ENCODE measurements at places on chromosomes 1 and 21.

DNA sequence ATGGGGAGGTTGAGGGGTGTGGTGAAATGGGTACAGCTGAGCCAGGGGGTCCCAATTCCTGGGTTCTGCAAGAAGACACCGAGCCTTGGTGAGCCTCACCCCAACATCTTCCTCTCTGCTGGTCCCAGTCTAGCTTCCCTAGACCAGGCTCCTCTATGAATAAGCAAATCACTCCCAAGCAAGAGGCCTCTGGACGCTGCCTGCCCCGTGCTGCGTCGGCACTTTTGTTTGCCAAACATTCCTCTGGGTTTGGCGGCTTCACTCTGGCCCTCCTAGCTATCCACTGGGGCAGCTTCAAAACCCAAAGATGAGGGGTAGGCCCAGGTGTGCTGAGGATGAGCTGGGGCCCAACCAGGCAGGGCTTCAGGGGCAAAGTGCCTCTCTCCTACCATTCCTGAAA lies 137.1 kb upstream of the CD34 start:
- no peak for DNase-seq

GRCh38 chr1:91592716-91593477 lies 92.2 kb downstream of the CDC7 start:
- no peak for DNase-seq

DNA sequence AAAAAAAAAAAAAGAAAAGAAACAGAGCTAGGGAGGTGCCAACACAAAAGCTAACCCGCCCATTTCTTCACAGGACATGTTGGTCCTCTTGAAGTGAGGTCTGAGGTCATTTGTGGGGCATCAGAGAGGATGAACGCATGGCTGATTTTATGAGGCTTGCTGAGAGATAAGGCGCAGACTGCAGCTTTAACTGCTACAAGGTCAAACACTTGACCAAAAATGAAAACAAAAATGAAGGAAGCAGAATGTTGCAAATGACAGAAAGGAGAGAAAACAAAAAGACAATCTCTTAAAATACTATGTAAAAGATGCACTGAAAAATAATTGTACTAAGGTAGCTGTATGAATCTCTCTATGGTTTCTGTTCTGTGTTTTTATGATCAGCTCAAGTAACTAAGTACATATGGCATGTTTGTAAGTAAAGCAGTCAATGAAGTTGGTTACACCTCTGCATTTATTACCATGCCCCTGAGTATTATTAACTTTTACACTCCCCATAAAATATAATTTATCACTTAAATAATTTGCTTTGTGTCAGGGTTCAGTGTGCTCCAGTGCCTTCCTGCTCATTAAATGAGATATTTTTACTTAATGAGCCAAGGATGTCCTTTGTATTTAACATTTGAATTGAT lies 249.1 kb upstream of the NR5A2 start:
- DNase-seq = peak; percentile 74

DNA sequence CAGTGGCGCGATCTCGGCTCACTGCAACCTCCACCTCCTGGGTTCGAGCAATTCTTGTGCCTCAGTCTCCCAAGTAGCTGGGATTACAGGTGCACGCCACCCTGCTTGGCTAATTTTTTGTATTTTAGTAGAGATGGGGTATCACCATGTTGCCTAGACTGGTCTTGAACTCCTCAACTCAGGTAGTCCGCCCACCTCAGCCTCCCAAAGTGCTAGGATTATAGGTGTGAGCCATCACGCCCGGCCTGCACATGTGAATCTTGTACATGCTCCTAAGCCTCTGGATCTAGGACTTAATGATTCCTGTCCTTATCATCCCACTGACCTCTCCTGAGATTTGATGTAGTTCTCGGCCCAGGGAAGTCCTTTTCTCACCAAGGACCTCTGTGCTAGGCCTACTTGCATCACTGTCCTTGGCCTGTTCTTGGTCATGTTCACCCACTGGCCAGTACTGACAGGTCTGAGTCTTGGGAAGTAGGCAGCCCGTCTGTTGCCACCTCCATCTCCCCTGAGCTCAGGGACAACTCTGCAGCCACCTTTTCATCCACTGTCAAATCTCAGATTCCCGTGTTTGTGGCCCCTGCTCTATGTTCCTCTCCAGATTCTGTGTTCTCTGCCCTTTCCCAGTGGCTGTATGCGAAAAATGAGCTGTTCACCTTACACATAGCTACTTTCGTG lies 9.4 kb downstream of the HYI start:
- DNase-seq = no peak

GRCh38 chr1:66984491-66984890 lies 59.7 kb downstream of the MIER1 start:
- DNase-seq = no peak

DNA sequence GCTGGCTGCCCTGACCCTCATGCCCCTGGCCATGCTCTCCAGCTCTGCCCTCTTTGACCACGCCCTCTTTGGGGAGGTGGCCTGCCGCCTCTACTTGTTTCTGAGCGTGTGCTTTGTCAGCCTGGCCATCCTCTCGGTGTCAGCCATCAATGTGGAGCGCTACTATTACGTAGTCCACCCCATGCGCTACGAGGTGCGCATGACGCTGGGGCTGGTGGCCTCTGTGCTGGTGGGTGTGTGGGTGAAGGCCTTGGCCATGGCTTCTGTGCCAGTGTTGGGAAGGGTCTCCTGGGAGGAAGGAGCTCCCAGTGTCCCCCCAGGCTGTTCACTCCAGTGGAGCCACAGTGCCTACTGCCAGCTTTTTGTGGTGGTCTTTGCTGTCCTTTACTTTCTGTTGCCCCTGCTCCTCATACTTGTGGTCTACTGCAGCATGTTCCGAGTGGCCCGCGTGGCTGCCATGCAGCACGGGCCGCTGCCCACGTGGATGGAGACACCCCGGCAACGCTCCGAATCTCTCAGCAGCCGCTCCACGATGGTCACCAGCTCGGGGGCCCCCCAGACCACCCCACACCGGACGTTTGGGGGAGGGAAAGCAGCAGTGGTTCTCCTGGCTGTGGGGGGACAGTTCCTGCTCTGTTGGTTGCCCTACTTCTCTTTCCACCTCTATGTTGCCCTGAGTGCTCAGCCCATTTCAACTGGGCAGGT lies 3.8 kb downstream of the GPR61 start:
- DNase-seq = no peak

DNA sequence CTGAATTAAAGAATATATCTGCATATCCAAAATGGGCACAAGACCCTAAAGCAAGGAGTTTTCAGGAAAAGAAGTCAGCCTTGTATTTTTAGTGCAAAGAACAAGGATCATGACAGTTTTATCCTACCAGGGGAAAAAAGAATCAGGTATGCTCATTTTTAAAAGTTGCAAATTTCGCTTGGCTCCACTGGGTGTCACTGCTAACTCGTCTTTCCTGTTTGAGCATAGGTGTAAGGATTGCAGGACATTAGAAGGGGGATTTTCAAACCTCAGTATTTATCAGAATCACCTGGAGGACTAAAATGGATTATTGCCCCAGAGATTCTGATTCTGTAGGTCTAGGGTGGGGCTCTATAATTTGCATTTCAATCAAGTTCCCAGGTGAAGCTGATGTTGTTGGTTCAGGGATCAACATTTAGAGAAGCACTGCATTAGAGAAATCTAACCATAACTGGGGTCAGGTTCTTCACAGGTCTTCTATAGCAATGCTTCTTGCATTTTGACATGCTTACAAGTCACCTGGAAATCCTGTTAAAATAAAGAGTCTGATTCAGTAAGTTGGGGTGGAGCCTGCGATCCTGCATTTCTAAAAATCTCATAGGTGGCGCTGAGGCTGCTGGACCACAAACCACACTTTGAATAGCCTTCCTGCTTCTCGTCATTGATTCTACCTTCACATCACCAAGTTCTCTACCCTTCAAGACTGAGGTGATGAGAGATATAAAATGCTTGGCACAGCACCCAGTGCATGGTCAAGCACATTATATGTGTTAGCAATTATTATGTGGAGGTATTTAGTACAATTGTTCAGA lies 39.6 kb downstream of the NUF2 start:
- peak; percentile 61 for DNase-seq

DNA sequence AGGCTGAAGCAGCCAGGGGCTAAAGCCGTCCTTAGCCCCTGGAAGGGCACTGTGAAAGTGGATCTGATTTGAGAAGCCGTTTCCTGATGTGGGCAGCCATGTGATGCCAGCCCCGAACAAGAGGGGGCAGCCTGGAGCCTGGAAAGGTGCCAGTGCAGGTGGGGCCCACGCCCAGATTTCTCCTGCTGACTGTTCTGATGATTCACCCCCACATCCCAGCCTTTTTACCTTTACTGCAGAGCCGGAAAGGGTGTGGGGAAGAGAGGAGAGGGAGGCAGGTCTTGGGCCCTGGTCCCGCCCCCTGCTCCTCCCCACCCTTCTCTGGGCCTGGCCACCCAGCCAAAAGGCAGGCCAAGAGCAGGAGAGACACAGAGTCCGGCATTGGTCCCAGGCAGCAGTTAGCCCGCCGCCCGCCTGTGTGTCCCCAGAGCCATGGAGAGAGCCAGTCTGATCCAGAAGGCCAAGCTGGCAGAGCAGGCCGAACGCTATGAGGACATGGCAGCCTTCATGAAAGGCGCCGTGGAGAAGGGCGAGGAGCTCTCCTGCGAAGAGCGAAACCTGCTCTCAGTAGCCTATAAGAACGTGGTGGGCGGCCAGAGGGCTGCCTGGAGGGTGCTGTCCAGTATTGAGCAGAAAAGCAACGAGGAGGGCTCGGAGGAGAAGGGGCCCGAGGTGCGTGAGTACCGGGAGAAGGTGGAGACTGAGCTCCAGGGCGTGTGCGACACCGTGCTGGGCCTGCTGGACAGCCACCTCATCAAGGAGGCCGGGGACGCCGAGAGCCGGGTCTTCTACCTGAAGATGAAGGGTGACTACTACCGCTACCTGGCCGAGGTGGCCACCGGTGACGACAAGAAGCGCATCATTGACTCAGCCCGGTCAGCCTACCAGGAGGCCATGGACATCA lies at the start of gene SFN:
Gene SFN (plus strand): TSS at position 369 of the 904 bp plus-strand sequence. CDS start 64 bp downstream, at position 433.
- peak; percentile 96 for DNase-seq

- no peak for DNase-seq
Observed at GRCh38 chr1:228685081-228685660, 50.1 kb upstream of the RHOU start.

- DNase-seq = no peak
Observed at GRCh38 chr1:169733924-169734323, at the start of gene SELE. Gene SELE (minus strand): TSS chr1:169734079. CDS start chr1:169733612, 467 bp downstream.

- DNase-seq = peak; percentile 49
Observed at GRCh38 chr1:220370041-220370700, 97.9 kb upstream of the RAB3GAP2 start.

DNA sequence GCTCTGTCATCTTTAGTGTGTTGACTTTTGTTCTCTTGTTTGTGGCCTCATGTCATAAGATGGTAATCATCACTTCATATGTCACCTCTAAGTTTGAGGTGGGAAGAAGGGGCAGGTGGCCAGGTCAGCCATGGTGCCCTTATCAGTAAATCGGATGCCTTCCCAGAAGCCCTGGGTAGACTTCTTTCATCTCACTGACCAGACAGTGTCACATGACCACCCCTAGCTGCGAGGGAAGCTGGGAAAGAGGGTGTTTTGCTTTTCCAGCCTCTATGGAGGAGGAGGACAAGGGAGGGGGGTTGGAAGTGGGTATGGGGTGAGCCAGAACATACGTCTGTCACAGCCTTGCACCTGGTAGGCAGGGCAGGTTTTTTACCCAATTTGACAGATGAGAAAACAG lies 28.6 kb downstream of the TNFRSF1B start:
- no peak for DNase-seq

DNA sequence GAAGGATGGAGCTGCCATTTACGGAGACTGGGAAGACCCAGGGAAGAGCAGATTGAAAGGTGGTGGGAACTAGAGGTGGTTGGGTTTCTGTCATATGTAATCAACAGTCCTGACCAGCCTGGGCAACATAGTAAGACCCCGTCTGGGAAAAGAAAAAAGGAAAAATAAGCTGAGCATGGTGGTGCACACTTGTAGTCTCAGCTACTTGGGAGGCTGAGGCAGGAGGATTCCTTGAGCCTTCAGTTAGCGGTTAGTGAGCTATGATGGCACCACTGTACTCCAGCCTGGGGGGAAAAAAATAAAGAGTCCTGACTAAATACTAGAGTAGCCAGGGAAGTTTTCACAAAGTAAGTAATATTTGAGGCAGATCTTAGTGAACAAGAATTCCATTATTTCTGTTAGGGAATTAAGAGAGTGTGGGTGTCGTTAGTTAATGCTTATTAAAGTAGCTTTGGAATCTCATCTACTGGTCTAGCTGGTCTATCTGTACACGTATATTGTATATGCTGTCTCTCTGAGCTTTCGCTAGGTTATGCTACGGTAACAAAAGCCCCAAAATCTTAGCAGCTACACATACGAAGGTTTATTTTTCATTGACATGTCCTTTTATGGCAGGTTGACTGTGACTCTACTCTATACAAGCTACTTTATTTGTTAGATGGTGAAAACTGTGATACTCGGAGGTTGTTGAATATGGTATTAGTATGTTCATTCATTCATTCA lies 4.4 kb downstream of the NBPF1 start:
- no peak for DNase-seq

GRCh38 chr1:1270813-1271212 lies 2.8 kb downstream of the UBE2J2 start:
- no peak for DNase-seq

GRCh38 chr1:40143891-40144575 lies 17.2 kb upstream of the RLF start:
- peak; percentile 97 for DNase-seq

DNA sequence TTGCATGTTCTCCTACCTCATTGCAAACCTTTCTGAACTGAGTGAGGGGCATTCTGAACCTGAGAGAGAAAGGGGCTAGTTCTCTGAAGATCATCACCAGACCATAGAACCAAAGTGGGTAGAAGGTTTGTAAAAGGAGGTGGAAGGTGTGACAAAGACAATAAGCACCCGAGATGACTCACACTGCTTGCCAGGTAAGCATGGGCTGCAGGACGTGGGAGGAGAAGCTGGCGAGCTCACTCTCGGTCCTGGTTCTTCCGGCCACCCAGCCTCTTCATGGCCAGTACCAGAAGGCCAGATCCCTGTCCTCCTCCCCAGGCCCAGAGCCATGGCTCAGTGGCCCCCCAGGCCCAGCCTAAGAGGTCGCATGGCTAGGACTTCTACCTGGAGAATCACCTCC lies 128.3 kb downstream of the TMEM53 start:
- DNase-seq = no peak

- no peak for DNase-seq
Observed at GRCh38 chr1:207990876-207991582, 80.1 kb upstream of the CD34 start.

DNA sequence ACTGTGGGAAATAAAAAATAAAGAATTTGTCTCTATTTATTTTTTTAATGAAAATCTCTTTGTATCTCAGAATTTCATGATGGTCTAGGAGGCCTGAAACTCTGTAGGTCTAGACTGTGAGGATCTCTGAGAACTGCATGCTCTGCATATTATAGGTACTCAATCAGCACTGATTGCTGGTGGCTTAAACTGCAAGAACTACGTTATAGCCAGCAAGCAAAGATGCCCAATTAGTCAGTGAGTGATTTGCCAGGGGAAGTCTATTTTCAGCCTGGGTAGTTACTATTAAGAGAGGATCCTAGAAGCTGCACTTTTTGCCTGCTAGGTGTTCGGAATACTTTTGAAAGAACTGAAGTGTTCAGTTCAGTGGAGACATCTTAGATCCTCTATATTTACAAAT lies 87.4 kb downstream of the GPR52 start:
- DNase-seq = no peak

DNA sequence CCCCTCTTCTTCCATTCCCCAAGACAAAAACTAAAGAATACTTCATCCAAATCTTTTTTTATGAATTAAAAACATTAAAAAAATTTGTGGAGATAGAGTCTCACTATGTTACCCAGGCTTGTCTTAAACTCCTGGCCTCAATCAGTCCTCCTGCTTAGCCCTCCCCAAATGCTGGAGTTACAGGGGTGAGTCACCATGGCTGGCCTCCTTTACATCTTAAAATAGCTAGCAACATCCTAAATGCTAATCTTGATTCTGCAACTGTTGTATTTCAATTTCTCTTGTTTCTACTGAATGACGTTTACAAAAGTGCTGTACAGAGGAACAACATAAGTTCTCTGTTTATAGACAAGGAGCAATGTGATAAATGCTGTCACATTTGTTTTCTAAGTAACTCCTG lies 483.5 kb downstream of the ADGRL2 start:
- no peak for DNase-seq

Measured in NCI-H510A treated with DMSO at 0.1 percent for 48 hours (cell line).